ENCODE measurements at places on chromosomes 2 and 18.

GRCh38 chr2:177782613-177783012 lies 290.0 kb downstream of the PDE11A start:
- no peak for DNase-seq

GRCh38 chr18:923144-923866 lies 18.6 kb downstream of the ADCYAP1 start:
- no peak for DNase-seq

DNA sequence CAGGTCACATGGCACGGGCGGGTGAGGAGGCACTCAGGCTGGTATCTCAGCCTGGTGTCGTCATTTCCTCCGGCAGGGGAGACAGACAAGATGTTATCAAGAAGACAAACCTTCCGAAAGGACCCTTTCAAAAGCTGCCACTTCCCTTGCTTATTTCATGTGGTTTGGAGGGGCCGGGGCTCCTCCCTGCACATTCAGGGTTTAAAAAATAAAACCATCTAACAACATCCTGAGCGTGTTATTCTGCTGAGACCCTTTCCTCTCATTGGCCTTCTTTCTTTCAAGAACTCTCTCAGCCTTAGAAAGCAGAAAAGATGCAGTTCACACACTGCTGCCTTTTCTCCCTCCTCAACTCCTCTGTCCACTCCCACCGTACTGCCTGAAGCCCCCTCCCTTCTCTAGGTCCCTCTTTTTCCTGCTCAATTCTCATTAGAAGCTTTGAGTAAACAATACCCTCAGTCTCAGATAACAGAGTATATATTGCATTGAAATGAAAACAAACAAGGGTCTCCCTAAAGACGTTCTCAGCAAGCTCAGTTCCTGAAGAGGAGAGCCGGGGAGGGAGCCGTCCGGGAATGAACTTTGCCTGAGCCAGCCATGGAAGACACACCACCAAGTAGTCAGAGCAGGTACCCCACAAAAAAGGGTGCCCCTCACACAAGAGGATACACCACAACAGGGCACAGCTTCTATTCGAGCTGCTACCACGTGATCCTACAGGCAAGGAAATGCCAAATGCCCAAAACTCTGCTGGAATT lies 9.7 kb downstream of the SMAD7 start:
- no peak for DNase-seq

DNA sequence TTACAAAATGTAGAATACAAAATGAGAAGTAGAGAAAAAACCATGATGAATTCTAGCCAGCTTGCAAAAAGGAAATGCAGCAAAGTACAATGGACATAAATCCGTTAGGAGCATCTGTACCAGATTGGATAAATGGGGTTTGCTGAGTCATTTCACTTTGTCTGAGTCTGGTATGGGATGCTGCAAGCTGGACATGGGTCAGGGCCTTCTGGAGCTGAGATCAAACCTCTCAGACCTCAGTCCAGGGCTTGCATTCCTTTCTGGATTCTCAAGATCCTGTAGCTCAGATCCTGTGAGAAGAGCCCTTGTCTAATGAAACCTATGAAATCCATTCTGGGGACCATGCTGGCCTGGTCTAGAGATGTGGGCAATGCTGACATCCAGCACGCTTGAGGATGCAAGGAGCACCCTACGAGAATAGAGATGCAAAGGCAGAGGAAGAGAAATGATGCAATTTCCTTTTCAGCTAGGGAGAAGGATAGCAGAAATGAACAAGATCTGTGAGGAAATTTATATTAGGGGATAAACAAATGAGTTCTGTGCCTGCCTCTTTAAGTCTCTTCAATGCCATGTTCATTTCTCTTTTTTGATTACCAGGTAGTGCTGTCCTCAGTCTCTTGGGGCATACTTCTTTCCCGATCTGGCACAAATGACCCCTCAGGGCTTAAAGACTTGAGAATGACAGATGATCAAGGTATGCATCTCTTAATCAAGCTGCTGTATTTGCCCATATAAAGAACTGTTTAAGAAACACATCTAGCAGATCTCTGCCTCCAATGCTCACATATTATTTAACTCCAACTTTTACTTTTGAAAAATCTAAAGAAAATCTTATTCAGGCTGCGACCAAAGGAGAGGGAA lies 230.4 kb downstream of the MEIS1 start:
- DNase-seq = no peak

DNA sequence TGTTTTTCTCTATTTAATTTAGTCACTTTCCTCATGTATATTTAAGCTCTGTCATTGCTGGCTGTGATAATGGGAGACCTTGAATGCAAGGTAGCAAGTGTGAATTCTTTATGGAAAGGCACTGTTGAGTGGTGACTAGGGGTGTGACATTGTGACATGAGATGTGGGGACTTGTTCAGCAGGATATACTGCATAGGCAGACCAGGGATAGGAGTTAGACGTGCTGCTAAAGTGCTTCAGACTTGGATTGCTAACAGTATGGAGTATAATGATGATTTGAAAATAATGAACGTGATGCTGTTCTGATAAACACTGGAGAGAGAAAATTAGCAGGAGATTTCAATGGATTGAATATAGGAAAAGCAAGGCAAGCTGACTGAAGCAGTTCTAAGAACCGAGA lies 135.1 kb downstream of the NCOA1 start:
- DNase-seq = no peak

- no peak for DNase-seq
Observed at GRCh38 chr18:35227254-35227653, 13.6 kb upstream of the ZNF397 start.

GRCh38 chr2:20391951-20392699 lies 41.5 kb upstream of the PUM2 start:
- no peak for DNase-seq

- DNase-seq = no peak
Observed at GRCh38 chr18:10515456-10515855, 10.4 kb upstream of the NAPG start.

DNA sequence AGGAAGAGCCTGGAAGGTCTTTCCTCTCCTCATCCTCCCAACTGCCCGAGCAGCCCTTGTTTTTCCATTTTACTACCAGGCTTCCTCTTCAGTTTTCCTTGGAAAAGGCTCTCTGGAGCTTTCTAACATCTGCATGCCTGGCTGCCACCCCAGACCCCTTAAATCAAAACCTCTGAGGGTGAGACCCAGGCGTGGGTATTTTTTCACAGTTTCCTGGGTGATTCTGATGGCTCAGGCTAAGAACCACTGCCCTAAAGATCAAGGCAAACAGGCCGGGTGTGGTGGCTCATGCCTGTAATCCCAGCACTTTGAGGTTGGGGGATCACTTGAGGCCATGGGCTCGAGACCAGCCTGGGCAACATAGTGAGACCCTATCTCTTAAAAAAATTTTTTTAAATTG lies 35.4 kb downstream of the EMILIN2 start:
- no peak for DNase-seq

GRCh38 chr2:16655445-16655837 lies 10.2 kb downstream of the CYRIA start:
- no peak for DNase-seq

DNA sequence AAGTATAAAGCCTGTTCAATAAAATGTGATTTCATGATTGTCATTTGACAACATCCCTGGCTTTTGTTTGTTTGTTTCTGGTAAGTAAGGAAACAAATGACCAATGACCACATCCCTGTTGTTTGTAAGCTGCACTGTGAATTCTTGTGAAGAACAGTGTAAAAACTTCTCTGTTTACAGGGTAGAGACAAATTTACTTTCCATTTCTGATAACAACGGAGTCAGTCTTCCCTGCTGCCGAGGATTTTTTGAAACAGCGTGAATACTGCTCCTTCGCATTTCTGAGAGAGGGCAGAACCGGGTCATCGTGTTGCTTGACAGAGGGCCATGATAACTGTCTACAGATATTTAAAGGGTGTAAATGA lies 38.4 kb upstream of the CTAGE1 start:
- DNase-seq = no peak

DNA sequence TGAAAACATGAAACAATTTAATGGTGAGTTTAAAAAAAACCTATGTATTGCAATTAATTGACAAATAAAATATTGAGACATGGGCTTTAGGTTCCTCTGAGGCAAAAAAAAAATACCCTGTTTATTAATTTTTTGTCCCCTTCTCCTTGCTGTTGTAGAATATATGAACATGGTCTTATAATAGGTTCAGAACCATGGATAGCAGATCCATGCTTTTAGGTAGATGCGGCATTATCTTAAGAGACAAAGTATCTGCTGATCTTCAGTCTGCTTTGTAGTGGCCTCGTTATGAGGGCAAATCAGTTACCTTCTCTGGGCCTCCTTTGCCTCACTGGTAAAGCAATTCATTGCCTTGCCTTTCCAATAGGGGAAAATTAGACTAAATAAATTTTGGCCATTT lies 850.7 kb downstream of the NRXN1 start:
- DNase-seq = peak; percentile 23

DNA sequence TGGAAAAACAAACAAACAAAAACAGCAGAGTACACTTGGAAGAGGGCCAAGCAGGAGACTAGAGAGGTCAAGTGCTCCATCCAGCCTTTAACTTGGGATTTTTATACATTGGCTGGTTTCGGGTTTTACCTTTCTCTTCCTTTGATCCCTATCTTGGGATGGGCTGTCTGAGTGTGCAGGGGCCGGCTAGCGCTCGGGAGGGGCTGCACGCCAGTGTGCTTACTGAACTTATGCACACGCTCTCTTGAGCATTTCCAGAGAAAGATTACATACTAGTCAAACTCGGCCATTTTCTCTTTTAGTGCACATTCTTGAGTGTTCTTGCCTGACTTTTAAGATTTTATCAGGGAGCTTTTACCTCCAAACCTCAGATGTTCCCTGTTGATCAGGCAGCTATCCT lies 707.8 kb downstream of the DSC3 start:
- no peak for DNase-seq

GRCh38 chr2:211329882-211330281 lies 773.5 kb downstream of the CPS1 start:
- DNase-seq = no peak

- DNase-seq = peak; percentile 35
Observed at GRCh38 chr2:75592030-75592429, 31.3 kb upstream of the EVA1A start.

GRCh38 chr2:151983221-151983620 lies 115.6 kb downstream of the CACNB4 start:
- no peak for DNase-seq

- DNase-seq = no peak
Observed at GRCh38 chr2:109386004-109386695, 227.6 kb downstream of the SEPTIN10 start.

- DNase-seq = peak; percentile 67
Observed at GRCh38 chr2:143426296-143426695, 297.1 kb downstream of the ARHGAP15 start.

DNA sequence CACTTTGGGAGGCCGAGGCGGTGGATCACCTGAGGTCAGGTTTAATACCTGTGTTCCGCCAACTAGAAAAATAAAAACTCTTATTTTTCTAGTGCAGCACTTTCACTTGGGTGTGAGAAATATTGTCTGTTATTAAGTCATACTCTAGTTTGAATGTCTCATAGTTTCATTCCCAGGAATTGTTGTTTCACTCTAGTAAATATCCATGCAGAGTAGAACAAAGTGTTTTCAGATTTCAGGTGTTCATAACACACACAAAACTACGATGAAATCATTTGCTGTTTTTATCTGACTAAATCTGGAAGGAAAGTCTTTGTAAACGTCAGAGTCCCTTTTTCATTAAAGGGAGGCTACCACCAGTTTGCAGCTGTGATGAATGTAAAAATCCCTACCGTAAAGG lies 4.0 kb downstream of the FAM117B start:
- no peak for DNase-seq

GRCh38 chr2:205768815-205769494 lies 86.7 kb downstream of the NRP2 start:
- DNase-seq = no peak

GRCh38 chr2:151729415-151729811 lies 4.9 kb downstream of the NEB start:
- no peak for DNase-seq

DNA sequence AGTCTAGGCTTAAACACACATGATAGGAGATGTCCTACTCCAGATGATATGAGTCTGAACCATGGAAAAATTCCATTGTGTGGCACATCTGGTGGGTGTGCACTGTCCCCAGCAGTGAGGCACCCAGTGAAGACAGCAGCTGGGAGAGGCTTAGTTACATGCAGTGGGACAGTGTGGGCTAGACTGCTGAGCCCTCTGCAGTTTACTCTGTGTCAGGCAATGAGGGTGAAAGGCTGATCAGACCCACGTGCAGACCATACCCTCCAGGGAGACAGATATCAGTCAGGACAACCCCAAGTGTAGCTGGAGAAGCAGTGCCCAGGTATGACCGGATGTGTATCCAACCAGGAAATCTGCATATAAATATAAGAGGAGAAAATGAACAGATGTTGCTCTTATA lies 13.4 kb downstream of the IL37 start:
- no peak for DNase-seq

DNA sequence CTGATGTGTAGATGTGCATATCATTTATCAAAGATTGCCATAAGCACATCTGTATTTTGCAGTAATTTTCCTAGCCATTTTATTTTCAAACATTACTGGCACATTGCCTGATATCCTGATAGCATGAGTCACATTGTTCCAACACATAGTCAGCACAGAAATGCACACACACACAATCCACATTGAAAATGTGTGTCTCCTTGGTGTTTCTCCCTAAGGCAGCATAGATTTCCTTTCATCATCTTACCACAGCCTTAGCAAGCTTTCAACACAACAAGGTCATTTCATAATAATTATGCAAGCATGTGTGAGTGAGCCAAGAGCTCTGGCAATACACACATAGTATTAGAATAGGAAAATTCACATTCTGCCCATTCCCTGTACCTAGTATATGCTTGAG lies 245.4 kb upstream of the MEIS1 start:
- no peak for DNase-seq

DNA sequence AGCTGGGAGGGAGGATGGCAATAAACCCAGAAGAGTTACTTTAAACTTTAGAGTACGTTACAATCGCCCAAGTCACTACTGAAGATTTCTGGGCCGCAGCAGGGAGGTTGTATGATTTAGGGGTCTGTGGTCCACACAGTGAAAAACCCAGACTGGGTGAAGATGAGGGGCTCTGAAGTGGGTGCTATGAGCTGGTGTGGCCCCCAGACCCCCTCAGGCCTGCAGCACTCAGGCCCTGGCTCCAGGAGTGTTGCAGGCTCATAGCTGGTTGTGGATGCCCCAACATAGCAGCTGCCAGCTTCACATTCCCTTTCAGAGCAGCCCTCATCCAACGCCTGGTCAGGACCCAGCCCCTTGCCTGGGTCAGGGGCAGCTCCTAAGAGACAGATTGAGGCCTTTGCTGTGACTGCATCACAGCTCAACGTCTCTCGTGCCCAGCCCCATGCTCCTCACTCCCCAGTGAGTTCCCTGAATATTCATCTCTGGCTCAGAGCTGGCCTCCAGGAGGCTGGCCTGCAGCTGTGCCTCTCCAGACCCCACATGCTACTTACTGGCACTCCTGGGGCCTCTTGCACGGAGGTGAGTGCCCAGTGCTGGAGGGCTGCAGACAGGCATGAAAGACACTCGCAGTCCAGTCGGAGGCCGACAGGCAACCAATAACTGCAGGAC lies 94.5 kb upstream of the MYCN start:
- DNase-seq = no peak

DNA sequence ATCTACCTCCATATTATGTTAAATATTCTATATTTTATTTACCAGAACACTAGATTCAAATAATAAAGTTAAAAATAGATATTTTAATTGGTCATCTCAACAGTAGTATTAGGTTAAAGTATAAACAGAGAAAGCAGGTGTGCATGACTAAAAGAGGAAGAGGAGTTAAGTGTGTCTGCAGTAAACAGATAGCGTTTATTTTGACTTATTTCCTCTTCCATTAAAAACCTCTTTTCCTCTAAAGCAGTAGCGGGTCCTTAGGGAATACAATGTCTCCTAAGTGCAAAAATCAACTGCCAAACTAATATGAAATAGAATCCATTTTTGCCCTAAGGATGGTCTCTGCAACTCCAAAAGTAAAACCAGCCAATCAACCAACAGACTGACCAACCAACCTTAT lies 27.7 kb downstream of the EIF2AK3 start:
- DNase-seq = no peak

All from RKO (cell line).